ENCODE measurements at places on chromosomes 16 and 17.

DNA sequence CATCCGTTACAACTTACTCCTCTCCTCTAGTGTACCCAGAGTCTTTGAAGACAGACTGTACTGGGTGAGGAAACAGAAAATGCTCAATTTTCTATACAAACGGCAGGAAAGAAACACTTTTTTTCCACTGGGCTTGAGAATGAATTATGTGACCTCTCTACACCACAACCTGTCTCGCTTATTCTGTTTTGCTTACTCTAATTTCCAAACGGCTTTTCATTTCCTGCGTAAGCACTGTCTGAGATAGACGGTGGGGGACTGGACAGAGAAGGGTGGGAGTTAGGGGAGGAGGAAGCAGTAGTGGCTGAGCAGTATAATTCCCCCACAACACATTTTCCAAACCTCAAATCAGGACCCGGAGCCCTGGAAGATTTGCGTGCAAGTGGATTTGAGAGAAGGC lies 191.4 kb upstream of the SDK2 start:
- DNase-seq, result no peak

- no peak for DNase-seq
Observed at GRCh38 chr16:51410125-51410524, 259.1 kb upstream of the SALL1 start.

DNA sequence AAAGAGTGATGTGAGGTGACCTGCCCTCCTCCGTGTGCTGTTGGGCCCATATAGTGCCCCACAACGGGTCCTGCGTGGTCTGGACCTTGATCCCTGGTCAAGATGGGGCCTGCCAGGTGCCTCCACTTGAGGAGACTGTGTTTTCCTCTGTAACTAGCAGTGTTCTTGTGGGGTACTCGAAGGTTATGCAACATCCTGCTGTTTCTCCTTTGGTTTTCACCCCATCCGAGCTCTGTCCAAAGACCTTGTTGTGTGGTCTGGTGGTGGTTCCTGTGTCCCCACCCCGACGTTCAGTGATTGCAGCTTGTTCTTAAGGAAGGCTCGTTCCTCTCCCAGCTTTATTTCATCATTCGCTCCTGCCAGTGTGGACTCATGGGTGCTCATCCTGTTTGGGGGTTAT lies 38.7 kb upstream of the ZNF750 start:
- DNase-seq, result no peak

- DNase-seq, result no peak
Observed at GRCh38 chr17:78523934-78524655, 53.1 kb downstream of the DNAH17 start.

DNA sequence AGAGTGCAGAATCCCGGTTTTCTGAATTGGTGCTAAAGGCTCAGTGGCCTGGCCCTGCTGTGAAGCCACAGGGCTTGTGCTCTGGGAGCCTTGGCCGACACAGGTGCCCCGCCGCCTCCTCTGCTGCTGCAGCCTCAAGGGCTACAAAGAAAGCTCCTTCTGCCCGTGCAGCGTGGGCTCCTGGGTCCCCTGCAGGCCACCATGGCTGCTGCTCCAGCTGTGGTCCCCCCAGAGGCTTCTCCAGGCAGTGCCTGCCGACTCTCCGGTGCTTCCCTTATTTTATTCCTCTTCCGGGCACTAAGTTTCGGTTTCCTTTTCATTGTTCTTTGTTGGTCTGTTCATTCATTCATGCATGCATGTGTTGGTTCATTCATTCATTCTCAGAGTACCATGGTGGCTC lies 53.1 kb downstream of the CMIP start:
- DNase-seq, result no peak

DNA sequence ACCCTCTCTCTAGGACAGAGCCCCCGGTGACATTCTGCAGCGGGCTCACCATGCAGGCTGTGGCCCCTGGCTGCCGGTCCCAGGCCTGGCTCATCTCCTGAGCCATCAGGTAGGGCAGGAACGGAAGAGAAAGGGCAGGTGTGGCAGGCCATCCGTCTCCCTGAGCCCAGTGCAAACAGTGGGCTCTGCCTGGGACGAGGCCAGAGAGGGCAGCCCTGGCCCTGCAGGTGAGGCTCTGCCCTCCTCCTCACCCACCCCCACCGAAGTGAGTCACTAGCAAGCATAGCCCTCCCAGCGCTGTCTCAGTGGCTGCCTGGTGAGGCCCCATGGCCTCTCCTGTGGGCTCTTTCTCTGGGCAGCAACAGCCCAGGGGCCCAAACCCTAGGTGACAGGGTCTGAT lies 14.5 kb downstream of the OTOP3 start:
- DNase-seq, result no peak

GRCh38 chr17:4938688-4939545 lies 929 bp downstream of the SLC25A11 start:
- no peak for DNase-seq

DNA sequence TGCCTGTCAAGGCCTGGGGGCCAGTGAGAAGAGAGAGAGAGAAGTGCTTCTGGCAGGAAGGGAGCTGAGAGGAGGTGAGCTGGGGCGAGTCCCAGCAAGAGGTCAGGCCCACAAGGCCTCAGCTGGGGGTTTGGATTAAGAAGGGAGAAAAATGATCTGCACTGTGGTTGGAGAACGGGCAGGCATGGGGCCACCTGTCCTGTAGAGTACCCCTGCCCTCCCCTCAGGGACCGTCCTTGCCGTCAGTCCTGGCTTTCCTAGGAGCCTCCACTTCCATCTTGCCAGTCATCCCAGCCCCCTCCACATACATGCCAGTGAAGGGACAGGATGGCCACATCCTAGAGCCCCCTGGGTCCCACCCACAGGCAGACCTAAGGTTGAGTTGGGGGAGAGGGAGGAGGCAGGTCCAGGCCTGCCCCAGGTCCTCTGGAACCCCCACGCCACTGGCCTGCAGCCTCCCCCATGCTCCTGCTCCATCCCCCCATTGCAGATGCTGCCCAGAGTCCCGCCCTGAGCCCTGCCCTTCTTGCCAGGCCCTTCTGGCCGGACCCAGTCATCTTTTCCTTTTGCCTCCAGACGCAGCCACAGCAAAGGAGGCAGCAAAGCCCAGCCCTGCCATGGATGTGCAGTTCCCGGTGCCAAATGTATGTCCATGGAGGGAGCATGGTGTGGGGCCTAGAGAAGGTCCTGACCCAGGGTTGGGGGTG lies 18.9 kb downstream of the KATNB1 start:
- no peak for DNase-seq
